Small intestine (tissue), 16 donors: ENCODE measurements at places on chromosomes 5 and 9.
A peak's percentile ranks its signal among the peaks of the same experiment; 100 is the strongest.

DNA sequence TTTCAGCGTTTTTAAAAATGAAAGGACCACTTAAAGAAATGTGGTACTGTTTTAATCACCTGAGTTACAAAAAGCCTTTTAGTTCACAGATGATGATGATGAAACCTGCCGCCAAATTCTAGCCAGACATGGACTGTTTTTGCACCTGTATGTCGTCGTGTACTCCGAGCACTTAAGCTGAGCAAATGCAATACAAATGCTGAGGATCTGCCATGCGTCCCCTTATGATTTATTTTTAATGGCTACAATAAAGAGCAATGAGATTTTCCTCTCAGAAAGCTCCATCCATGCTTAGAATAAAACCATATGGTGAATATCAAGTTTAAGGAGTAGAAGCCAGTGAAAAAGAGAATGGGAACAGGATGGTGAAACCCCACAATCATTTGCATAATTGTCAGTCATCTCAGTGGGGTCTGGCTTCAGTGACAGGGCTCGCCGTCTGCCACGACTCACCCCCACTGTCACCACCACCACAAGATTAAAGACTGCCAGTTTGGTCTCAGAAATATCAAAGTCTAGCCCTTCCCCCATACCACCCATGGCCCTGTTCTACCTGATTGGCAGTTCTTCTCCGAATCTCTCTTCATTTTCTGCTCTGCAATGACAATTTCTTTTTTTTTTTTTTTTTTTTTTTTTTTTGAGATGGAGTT, 159.9 kb downstream of the GOLPH3 start:
- DNase-seq, result no peak

GRCh38 chr5:1199649-1200494, 1.5 kb upstream of the SLC6A19 start:
- peak; percentile 95 for DNase-seq

DNA sequence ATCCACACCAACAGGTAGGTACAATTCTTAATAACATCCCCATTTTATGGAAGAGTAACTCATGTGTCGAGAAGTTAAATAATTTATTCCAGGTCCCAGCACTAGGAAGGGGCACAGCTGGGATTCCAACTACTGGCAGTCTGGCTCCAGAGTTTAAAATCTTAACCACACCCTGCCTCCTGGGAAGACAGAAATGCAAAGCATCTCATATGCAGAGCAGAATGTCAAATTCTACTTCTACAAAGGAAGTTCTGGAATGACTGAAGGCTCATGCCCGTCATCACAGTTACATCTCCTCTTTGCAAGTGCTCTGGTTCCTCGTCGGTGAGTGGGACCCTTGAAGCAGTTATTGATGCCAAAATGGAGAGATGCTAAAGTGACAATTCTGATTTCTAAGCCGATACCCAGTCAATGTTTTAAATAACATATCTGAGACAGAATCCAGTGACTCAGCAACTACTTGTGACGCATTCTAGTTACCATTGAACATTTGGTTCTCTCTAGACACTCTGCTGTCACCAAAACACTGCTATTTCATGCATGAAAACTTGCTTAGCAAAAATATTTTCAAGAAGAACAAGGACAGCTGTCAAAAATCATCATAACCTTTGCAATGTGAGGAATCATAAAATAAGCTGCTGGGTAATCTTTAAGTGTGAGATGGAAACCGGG, 412.7 kb downstream of the CTNND2 start:
- no peak for DNase-seq

GRCh38 chr5:66757219-66757833, 161.1 kb downstream of the MAST4 start:
- peak; percentile 54 for DNase-seq

- DNase-seq, result no peak
These were observed 4.2 kb upstream of the NKX2-5 start for GRCh38 chr5:173239233-173239593.
